ENCODE measurements at places on chromosomes 7 and 10.

DNA sequence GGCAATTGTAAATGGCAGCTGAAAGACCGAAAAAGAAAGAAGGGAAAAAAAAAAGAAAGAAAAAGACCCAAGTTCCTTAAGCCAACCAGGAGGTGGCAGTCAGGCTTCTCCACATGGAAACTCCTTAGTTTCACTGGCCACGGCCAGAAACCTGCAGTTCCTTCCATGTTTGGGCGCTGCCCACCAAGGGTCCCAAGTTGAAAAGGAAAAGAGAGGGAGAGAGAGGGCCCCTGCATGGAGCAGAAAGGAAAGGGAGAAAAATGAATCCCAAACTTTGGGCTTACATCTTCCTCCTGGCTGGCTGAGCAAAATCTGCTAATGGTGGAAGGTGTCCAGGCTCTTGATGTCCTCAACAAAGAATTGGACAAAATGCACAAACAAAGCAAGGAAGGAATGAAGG lies 31.8 kb upstream of the ABCA13 start:
- no peak for DNase-seq

DNA sequence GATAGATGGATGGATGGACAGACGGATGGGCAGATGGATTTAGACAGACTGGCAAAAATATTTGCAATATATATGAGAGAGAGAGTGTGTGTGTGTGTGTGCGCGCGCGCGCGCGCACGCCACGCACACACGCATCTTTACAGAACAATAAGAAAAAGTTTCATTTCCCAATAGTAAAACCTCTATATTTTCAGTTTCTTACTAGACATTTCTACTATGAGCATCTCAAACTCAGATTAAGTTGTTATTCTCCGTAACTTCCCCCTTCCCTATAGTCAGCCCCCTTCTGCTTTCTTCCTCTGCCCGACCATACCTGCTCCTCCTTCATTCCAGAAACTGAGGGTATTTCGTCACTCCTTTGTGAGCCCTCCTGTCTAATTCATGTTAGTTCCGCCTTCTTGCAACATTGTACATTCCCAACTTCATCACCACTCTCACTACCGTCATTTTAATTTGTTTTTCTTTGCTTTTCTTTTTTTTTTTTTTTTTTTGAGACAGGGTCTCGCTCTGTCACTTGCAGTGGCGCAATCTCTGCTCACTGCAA lies 154.4 kb upstream of the SH2B2 start:
- DNase-seq = no peak

DNA sequence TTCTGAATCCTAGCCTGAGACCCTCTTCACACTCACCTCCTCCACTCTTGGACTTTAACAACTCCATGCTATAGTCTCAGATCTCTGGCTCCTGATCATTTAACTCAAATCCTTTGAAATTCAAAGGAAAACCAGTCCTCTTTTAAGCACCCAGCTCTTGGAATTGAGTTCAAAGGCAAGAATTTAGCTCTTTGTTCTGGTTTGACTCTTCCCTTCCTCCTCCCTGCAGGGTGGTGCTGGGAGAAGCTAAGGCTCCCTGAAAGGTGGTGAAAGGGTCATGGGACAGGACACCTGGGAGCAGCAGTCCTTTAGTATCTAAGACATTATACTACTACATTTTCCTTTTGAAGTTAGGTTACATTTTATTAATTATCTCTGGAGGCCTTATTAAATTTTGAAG lies 259.4 kb downstream of the CCSER2 start:
- DNase-seq = no peak

GRCh38 chr7:137965942-137966640 lies 35.8 kb downstream of the CREB3L2 start:
- DNase-seq = no peak

DNA sequence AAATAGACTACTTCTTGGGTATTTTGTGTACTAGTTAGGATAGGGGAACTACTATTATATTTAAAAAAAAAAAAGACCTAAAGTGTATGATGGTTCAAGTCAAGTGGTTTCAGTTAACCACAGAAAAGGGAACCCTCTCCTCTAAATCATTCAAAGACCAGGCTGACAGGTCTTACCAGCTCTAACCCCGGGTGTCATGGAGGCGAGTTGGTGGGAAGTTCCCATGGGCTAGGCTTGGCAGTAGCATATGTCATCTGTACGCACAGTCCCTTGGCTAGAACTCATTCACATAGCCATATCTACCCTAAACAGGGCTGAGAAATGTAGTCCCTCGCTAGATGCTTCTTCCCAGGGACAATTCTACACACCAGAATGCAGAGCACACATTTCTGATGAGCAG lies 37.7 kb upstream of the KCNMA1 start:
- no peak for DNase-seq

- DNase-seq = no peak
Observed at GRCh38 chr10:78218798-78219490, 185.3 kb downstream of the RPS24 start.

DNA sequence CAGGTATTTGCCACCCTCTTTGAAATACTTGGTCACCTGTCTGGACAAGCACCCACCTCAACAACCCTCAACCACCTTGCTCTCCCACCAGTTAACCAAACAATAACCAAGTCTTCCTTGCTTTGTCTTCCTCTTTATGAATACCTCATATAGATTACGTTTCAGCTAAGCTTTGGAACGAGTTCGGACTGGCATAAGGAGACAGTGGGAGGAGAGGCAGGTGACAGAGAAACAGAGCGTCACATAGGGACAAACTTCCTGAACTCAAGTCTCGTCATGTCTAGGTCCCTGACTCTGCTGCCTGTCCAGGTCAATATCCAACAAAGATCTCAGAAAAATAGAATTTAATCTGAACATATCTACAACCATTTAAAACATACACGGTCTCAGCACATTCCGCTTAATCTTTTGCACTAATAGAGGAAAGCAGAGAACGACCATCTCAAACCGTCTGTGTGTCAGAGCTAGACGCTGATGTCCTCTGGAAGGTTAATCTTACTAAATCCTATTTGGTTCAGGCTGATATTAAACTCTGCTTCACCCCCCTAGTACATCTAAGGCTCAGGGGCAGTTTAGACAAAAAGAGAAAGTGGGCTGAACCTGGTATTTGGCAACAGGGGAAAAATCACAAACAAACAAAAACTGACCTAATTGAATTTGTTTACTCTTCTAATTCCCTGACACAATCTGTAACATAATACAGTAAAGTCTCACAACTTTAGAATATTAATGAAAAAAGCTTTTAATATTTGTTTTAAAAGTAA lies 26.4 kb upstream of the SVOPL start:
- no peak for DNase-seq

DNA sequence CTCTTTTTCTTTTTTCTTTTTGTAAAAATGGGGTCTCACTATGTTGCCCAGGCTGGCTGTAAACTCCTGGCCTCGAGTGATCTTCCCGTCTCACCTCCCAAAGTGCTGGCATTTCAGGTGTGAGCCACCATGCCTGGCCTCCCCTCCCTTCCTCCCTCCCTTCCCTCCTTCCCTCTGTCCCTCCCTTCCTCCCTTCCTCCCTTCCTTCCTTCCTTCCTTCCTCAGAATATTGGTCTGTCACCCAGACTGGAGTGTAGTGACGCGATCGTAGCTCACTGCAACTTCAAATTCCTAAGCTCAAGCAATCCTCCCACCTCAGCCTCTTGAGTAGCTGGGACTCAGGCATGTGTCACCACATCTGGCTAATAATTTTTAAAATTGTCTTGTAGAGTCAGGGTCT lies 8.4 kb downstream of the AGAP3 start:
- DNase-seq = no peak

GRCh38 chr10:129713659-129714265 lies 246.7 kb downstream of the MGMT start:
- no peak for DNase-seq

DNA sequence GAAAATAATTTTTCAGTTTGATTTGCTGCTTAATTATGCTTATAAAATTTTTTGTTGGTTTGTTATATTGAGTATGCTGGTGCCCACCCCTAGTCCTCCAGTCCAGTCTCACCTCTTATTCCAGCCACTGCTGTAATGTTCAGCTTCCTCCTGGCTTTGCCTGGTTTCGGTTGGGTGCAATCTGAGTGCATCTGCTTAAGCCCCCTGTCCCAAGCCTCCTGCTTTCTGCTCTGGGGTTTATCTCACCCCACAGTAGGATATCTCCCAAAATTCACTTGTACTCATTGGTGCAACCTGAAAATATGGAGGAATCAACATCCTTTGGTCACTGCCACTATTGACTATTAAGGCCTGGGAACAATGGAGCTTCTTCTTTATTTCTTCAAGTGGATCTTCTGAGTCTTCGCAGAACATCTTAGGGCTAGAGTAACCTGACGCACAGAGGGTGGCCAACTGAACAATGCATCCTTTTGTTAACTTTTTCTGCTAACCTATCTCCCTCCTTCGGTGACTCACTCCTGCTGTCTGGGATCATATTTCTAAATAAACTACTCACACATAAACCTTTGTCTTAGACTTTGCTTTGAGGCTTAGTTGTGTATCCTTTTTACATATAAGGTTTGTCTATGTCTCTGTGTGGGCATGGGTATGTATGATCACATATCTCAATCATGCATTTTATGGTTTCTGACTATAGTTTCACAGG lies 19.1 kb upstream of the SOSTDC1 start:
- DNase-seq = no peak

- no peak for DNase-seq
Observed at GRCh38 chr7:89770161-89770560, 384.1 kb upstream of the STEAP1 start.

DNA sequence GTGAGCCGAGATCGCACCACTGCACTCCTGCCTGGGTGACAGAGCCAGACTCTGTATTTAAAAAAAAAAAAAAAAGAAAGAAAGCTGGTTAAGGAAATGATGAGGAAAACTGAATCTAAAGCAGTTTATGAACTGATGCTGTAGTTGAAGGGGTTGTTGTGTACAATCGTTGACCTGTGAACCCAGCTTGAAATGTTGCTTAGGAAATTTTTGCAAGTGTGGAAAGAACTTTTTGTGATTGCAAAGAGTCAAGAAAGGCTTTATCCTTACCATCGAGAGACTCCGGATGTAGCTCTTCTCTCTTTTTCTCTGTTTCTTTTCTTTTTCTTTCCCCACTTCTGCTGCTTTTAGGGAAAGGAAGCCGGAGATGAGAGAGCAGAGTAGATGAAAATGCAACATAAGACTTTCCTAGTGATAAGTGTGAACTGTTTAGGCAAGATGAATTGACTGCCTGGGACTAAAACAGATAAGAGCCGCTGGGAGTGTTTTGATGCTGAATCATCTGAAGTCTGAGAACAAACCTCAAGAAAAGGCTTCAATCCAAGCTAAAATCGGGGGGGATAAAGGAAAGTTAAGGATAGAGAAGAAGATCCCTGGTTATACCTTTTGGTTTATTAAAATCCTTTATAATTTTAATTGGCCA lies 69.0 kb downstream of the TAF3 start:
- no peak for DNase-seq

DNA sequence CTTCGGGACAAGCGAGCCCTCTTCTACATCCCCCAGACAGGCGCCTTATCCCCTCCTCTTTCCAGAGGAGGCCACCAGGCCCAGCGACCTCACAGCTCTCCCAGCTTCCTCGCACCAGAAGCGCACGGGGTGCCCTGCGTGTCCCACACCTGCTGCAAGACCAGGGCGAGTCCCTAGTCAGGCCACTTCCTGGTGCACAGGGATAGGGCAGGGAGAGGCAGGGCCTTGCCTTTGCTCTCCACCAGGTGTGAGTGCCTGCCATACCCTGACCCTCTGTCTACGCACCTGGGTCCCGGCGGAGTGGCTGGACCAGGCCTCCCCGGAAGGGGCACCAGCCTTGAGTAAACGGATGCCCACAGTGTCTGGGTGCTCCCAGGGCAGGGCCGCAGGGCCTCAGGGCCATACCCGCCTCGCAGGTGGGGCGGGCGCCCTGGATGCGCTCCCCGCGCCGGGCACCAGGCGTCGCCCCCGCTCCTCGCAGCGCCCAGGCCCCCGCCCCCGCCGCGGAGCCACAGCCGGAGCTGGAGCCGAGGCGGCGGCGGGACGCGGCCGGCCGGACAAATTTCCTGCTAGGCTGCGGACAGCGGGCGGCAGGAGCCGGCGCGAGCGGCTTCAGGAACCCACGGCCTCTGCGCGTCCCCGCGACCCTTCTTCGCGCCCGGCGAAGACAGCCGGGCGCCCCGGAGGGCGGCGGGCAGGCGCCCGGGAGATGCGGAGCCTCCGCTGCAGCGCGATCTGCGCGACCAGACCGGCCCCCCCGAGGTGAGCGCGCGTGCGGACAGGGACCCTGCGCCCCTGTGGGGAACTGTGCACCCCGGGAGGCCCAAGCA lies at the start of gene PTPRE:
Gene PTPRE, plus strand, starts transcription at position 556 of the 830 bp plus-strand sequence. CDS start 133,779 bp downstream, outside the sequence.
- DNase-seq = peak; percentile 78

DNA sequence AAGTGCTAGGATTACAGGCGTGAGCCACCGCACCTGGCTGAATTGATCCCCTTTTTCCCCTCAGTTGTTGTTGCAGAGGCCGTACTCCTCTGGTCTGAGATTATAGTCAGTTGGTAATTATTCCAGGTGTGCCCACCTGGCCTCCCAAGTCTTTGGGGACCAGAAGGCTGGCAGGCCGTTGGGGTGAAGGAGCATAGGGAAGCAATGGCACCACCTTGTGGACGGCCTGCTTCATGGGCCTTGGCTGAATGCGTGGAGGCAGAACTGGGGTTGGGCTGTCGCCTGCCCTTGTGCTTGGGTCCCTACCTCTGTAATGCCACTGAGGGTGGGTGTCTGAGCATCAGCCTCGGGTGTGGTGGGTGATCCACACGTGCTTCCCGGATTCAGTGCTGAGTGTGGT lies 125.7 kb downstream of the RGS10 start:
- DNase-seq = peak; percentile 47

DNA sequence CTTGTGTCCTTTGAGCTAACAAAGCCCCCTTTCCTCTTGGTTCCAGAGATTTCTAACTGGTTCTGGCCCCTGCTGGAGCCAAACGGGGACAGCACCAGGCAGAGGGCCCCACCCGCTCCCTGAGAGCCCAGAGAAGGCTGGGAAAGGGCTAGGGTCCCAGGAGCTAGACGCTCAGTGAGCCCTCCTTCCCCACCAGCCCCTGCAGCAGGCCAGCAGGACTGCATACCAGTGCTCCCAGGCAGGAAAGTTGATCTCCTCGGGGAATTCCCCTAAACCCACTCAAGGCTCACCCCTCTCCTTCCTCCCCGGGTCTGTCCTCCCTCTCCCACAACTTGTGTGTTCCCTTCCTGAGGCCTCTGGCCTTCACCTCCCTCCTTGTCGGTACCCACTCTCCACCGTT lies 47.7 kb downstream of the PAX2 start:
- no peak for DNase-seq

DNA sequence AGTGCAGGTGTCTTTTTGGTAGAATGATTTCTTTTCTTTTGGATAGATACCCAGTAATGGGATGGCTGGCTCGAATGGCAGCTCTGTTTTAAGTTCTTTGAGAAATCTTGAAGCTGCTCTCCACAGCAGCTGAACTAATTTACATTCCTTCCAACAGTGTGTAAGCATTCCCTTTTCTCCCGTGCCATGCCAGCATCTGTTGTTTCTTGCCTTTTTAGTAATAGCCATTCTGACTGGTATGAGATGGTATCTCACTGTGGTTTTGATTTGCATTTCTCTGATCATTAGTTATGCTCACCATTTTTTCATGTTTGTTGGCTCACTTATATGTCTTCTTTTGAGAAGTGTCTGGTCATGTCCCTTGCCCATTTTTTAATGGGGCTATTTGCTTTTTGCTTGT lies 486.3 kb downstream of the GALNT17 start:
- no peak for DNase-seq

GRCh38 chr7:55423277-55423711 lies 58.2 kb downstream of the LANCL2 start:
- no peak for DNase-seq
